ENCODE measurements at places on chromosomes 4 and X. TPM values are rescaled to one million over a fixed set of nuclear protein-coding genes. Genes with fewer than 3 reads are reported as not detected.

DNA sequence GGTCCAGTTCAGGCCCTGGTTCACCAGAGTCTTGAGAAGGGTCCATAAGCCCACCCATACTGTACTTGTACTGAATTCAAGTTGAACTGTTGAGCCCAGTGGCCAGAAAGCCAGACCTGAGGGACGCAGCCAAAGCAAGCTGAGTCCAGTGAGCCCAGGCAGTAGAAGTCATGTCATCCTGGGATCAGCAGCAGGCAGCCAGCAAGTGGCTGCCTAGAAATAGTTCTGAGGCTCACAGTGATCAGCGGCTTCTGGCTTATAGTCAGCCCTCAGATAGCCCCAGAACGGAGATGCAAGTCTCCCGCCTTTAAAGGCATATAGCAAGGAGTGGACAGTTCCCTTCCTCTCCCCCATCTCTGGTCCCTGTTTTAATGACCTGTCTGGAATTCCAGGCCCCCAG, 347.1 kb downstream of the FBXW7 start:
- no peak for DNase-seq
- H3K27me3 ChIP-seq, result no peaks in the 10 kb centered on the region
- no peak overlapping the region for H3K27ac ChIP-seq
- no peak overlapping the region for H3K4me3 ChIP-seq
- H3K36me3 ChIP-seq, result no peaks in the 10 kb centered on the region

REELD1 gene
- total RNA-seq, result 0.73 TPM

DNA sequence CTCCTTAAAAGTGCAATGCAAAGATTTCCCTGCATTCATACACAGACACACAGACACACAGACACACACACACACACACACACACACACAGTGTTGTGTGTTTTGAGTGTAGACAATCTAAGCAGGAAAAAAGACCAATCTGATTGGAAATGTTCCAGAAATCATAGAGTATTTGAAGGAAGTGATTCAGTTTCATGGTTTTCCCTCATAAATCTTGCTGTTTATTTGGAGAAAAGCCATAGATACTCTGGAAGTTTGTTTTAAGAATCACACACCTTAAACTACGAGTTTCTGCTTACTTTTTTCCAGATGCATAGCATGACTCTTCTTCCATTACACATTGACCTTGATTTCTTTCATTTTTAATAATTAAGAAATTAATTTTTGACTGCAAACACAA, 298.5 kb upstream of the BMP3 start:
- H3K27ac ChIP-seq, result no peak overlapping the region
- H3K4me3 ChIP-seq, result no peak overlapping the region
- H3K4me1 ChIP-seq, result no peaks in the 10 kb centered on the region
- H3K36me3 ChIP-seq, result no peaks in the 10 kb centered on the region
- H3K27me3 ChIP-seq, result no peaks in the 10 kb centered on the region
- no peak for DNase-seq

- H3K4me1 ChIP-seq, result no peaks in the 10 kb centered on the region
- no peaks in the 10 kb centered on the region for H3K27me3 ChIP-seq
- no peak overlapping the region for H3K27ac ChIP-seq
- no peaks in the 10 kb centered on the region for H3K36me3 ChIP-seq
- DNase-seq, result no peak
Measured at GRCh38 chr4:155509555-155509954, 132.8 kb upstream of the MAP9 start.

DNA sequence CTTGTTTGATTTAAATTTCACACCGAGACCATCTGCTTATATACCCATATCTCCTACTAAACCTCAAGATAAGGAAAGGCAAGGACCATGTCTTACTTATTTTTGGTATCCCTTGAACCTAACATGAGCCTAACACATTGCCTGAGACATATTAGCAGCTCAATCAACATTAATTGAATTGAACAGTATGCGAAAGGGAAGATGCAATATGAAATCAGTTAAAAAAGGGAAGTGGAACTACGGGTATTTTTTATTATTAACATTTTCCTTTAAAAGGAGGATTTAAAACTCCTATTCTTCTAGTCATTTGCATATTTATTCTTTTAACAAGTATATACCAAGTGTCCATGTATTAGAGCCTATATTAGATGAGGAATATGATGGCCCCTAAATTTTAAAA, 197.0 kb downstream of the CAMK2D start:
- H3K4me1 ChIP-seq, result no peaks in the 10 kb centered on the region
- no peak overlapping the region for H3K27ac ChIP-seq
- H3K36me3 ChIP-seq, result no peaks in the 10 kb centered on the region
- no peaks in the 10 kb centered on the region for H3K27me3 ChIP-seq
- no peak for DNase-seq

GRCh38 chrX:58051346-58051745, 141.1 kb upstream of the ZXDA start:
- no peaks in the 10 kb centered on the region for H3K36me3 ChIP-seq
- no peak overlapping the region for H3K4me3 ChIP-seq
- DNase-seq, result no peak
- H3K27ac ChIP-seq, result no peak overlapping the region

GRCh38 chr4:4762909-4763821, 96.3 kb upstream of the MSX1 start:
- no peaks in the 10 kb centered on the region for H3K27me3 ChIP-seq
- no peaks in the 10 kb centered on the region for H3K4me1 ChIP-seq
- H3K36me3 ChIP-seq, result no peaks in the 10 kb centered on the region
- no peak overlapping the region for H3K4me3 ChIP-seq

- H3K27ac ChIP-seq, result no peak overlapping the region
- peak; percentile 16 for DNase-seq
- H3K36me3 ChIP-seq, result no peaks in the 10 kb centered on the region
Measured at GRCh38 chrX:15903186-15903681, 48.6 kb upstream of the AP1S2 start.

DNA sequence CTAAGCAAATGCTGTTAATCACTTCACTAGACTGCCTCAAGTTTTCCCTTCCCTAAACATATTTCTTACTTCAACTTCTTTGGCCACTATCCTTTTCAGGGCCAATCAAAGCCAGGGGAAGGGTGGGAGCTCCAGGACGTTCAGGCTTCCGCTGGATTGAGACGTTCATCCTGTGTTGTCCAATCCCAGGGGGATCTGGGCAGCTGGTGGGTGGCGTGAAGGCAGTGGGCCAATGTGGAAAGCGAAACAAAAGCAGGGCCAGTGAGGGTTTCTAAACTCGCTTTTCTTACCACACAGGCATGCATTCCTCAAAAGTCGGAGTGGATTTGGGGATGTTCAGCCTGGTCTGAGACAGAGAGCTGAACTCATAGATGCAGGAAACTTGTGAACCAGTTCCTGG, 7.6 kb downstream of the CXCL13 start:
- H3K4me3 ChIP-seq, result no peak overlapping the region
- no peaks in the 10 kb centered on the region for H3K4me1 ChIP-seq
- peak; percentile 18 for DNase-seq
- no peaks in the 10 kb centered on the region for H3K27me3 ChIP-seq

CCKAR gene
- 18.3 TPM for total RNA-seq

- no peak overlapping the region for H3K4me3 ChIP-seq
- DNase-seq, result peak; percentile 18
- H3K27ac ChIP-seq, result no peak overlapping the region
- H3K36me3 ChIP-seq, result no peaks in the 10 kb centered on the region
- no peaks in the 10 kb centered on the region for H3K4me1 ChIP-seq
Measured at GRCh38 chrX:151227627-151228026, 51.2 kb downstream of the GPR50 start.

SLC9B1 gene
- total RNA-seq, result not detected

DNA sequence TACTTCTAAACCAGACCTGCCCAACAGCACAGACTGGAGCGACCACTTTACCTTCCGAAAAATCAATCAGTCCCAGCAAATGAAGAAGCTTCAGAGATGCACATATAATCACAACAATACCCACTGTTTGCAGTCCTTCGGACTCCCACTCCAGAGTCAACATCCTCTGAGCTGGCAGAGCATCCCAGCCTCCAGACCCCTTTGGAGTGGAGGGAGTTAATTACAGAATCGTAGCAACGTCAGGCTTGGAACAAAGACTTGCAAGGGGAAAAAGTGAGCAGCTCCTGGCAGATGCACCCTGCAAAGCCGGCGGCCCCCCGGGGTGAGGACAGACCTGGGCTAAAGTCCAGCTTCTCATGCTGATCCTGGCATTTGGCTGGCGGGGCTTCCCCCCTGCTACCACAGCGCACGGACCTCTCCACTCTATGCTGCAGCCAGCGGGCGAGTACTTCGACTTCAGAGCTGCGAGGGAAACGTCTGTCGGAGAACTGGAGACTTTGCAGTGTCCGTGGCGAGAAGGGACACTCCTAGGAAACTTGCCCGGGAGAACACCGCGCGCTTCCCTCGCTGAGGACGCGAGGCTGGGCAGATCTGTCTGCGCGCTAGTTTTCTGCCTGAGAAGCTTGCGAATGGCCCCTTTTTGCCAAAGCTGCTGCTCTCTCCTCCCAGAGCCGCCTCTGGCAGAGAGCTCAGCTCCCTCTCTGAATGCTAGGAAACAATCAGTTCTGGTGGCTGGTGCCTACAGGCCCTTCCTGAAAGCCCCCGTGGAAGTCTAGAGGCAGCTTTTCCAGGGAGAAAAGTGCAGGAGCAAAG, 283.7 kb downstream of the PACRGL start:
- no peaks in the 10 kb centered on the region for H3K36me3 ChIP-seq
- peak; percentile 50 for DNase-seq
- no peaks in the 10 kb centered on the region for H3K4me1 ChIP-seq
- H3K27ac ChIP-seq, result no peak overlapping the region

- no peak overlapping the region for H3K4me3 ChIP-seq
- H3K27me3 ChIP-seq, result no peaks in the 10 kb centered on the region
- DNase-seq, result no peak
- H3K27ac ChIP-seq, result no peak overlapping the region
- H3K4me1 ChIP-seq, result no peaks in the 10 kb centered on the region
Measured at GRCh38 chr4:46196086-46196485, 72.2 kb upstream of the GABRG1 start.

SSX3 gene
- total RNA-seq, result not detected

- peaks cover 76% of the 10 kb centered on the region for H3K36me3 ChIP-seq
- no peaks in the 10 kb centered on the region for H3K4me1 ChIP-seq
- H3K27ac ChIP-seq, result no peak overlapping the region
- DNase-seq, result no peak
- no peak overlapping the region for H3K4me3 ChIP-seq
Measured at GRCh38 chr4:75771607-75772006, 47.2 kb downstream of the USO1 start.

DNA sequence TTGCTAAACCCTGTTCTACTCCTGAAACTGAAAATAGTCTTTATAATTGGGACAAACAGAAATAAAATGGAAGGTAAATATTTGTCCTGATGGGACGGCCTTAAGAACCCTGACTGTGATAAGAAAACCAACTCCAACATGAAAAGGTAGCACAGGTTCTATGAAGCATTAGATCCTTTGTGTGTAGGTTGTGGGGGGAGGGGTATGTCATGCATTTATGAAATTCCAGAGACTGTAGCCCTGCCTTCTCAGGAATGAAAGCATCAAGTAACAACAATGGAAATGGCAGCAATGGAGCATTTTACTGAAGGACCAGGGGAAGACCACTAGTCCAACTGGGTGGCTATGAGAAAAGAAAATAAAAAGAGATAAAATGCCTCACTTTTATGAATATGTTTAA, 23.9 kb downstream of the CXXC4 start:
- no peaks in the 10 kb centered on the region for H3K27me3 ChIP-seq
- no peaks in the 10 kb centered on the region for H3K4me1 ChIP-seq
- no peak overlapping the region for H3K4me3 ChIP-seq
- H3K36me3 ChIP-seq, result no peaks in the 10 kb centered on the region
- no peak overlapping the region for H3K27ac ChIP-seq

DNA sequence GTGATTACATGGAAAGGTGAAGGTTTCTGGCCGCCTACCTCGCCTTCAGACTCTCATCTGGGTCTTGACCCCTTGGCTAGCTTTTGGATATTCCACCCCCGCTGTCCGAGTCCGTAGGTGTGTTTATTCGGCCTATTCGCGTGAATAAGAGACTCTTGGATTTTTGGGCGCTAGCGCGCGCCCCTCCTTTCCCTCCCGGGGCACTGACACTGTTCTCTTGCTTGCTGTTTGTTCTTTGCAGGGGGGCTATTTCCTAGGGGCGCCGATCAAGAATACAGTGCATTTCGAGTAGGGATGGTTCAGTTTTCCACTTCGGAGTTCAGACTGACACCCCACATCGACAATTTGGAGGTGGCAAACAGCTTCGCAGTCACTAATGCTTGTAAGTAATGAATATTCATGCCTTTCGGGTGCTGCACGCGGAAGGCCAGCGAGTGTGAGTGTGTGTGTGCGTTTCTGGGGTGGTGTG, 932 bp downstream of the GRIA2 start:
- DNase-seq, result no peak
- H3K27ac ChIP-seq, result peak overlapping the region; percentile 73
- H3K27me3 ChIP-seq, result no peaks in the 10 kb centered on the region
- H3K36me3 ChIP-seq, result no peaks in the 10 kb centered on the region
- H3K4me3 ChIP-seq, result peak overlapping the region; percentile 57

SPANXD gene
- total RNA-seq, result not detected

VCX3A gene
- not detected for total RNA-seq

- no peak overlapping the region for H3K4me3 ChIP-seq
- H3K36me3 ChIP-seq, result no peaks in the 10 kb centered on the region
- H3K4me1 ChIP-seq, result peaks cover 6% of the 10 kb centered on the region
- DNase-seq, result no peak
- H3K27me3 ChIP-seq, result no peaks in the 10 kb centered on the region
Measured at GRCh38 chr4:83323136-83323535, 11.5 kb downstream of the HPSE start.

DNA sequence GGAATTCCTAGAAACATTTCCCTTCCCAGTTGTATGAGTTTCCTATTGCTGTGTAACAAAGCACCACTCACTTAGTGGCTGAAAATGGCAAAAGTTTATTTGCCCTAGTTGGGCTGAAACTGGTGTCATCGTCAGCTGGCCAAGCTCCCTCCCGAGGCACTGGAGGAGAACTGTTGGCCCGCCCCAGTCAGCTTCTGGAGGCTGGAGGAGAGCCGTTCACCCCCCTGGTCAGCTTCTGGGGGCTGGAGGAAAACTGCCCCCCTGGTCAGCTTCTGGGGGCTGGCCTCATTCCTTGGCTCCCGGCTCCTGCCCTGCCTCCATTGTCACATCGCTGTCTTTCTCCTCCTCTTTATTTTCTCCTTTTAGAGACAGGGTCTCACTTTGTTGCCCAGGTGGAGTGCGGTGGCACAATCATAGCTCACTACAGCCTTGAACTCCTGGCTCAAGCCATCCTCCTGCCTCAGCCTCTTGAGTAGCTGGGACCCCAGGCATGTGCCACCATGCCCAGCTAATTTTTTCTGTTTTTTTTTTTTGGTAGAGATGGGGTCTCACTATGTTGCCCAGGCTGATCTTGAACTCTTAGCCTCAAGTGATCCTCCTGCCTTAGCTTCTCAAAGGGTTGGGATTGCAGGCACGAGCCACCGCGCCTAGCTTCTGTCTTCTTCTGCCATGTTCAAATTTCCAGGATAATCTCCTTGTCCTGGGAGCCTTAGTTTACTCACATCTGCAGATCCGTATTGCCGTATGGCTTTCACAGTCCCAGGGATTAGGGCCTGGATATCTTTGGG, 3.2 kb downstream of the RGS12 start:
- peaks cover 23% of the 10 kb centered on the region for H3K4me1 ChIP-seq
- no peak overlapping the region for H3K27ac ChIP-seq
- no peaks in the 10 kb centered on the region for H3K27me3 ChIP-seq
- no peak for DNase-seq
- H3K36me3 ChIP-seq, result no peaks in the 10 kb centered on the region

FAM184B gene
- not detected for total RNA-seq

SULT1E1 gene
- total RNA-seq, result not detected

- peaks cover 11% of the 10 kb centered on the region for H3K4me1 ChIP-seq
- no peaks in the 10 kb centered on the region for H3K36me3 ChIP-seq
- H3K27me3 ChIP-seq, result no peaks in the 10 kb centered on the region
- DNase-seq, result peak; percentile 2
- no peak overlapping the region for H3K4me3 ChIP-seq
- no peak overlapping the region for H3K27ac ChIP-seq
Measured at GRCh38 chrX:116009346-116009745, 161.2 kb upstream of the AGTR2 start.

ACOX3 gene
- 37.9 TPM for total RNA-seq

Measured in stomach (tissue), 19 donors.